CD4-positive, alpha-beta T cell treated with Interleukin-21 for 1 hour (primary cell): ENCODE measurements at places on chromosomes 12 and 14.

GRCh38 chr12:34392741-34393085 lies 370.4 kb downstream of the ALG10 start:
- no peak for DNase-seq

DNA sequence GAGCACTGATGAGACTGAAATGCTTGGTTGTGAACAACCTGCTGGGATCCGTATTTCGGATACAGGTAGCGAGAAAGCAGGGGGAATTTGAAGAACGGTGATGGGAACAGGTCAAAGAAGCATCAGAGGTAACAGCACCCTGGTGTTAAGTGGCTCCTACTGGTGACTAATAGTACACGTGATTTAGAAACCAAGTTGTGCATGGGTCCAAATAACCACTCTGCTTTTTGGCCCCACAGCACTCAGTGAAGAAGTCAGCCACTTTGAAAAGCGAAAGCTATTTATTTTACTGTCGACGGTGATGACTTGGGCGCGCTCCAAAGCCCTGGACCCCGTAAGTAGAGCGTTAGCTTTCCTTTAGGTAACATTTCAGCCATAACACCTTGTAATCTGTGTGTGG lies 16.7 kb downstream of the AK7 start:
- no peak for DNase-seq

DNA sequence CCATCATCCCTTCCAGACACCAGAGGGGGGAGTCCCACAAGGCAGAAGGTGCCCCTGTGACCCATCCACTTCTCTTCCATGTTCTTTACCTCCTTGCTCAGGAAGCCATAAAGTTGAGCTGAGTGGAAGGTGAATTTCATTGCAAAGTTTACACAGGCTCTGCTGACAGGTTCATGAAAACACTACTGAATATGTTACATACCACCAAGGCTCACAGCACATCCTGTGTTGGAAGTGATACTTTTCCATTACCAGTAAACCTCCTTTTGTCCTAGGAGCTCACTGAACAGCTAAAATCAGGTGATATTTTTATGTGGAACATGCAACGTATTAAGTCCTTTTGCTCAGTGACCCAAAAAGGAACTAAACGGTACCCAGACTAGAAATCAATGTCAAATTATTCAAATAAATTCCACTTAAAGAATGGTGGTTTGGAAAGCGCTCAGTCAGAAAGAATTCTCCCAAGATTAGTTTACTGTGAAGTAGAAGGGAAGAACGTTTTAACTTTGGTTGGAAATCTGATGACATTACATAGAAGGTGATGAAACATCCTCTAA lies 196.2 kb upstream of the NUDT4 start:
- DNase-seq: no peak

GRCh38 chr14:91365552-91365951 lies 52.1 kb downstream of the CCDC88C start:
- DNase-seq: no peak
